ENCODE measurements at places on chromosomes 1 and 21. TPM values are rescaled to one million over a fixed set of nuclear protein-coding genes. Genes with fewer than 3 reads are reported as not detected.

Gene KCNK2
- not detected for total RNA-seq

GRCh38 chr21:42775891-42776290 lies 103.4 kb downstream of the WDR4 start:
- H3K4me3 ChIP-seq, result no peak overlapping the region
- H3K36me3 ChIP-seq, result no peaks in the 10 kb centered on the region
- no peak overlapping the region for H3K27ac ChIP-seq
- H3K4me1 ChIP-seq, result no peaks in the 10 kb centered on the region
- no peak for DNase-seq

DNA sequence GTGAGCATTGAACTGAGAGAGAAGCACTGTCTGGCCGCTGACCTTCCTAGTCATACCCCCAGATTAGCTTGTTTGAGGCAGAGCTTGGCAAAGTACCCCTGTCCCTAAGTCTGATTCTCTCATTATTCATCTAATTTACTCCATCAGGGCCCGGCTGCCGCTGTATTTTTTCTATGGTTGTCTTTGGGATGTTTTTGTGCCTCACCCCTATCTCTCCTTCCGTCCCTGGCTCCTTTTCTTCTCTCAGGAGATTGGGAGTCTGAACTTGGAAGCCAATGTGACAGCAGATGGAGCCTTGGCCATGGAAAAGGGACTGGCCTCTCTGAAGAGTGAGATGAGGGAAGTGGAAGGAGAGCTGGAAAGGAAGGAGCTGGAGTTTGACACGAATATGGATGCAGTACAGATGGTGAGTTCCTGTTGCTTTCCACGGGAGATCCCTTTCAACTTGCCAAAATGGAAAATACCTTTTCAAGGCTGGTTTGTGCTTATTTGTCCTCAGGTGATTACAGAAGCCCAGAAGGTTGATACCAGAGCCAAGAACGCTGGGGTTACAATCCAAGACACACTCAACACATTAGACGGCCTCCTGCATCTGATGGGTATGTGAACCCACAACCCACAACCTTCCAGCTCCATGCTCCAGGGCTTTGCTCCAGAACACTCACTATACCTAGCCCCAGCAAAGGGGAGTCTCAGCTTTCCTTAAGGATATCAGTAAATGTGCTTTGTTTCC lies 53.9 kb downstream of the LAMC2 start:
- no peaks in the 10 kb centered on the region for H3K27me3 ChIP-seq
- H3K36me3 ChIP-seq, result no peaks in the 10 kb centered on the region
- no peak for DNase-seq
- H3K4me3 ChIP-seq, result no peak overlapping the region
- peaks cover 14% of the 10 kb centered on the region for H3K4me1 ChIP-seq

GRCh38 chr1:79151006-79151796 lies 144.7 kb upstream of the ADGRL4 start:
- no peak overlapping the region for H3K27ac ChIP-seq
- no peaks in the 10 kb centered on the region for H3K4me1 ChIP-seq
- no peaks in the 10 kb centered on the region for H3K36me3 ChIP-seq
- H3K4me3 ChIP-seq, result no peak overlapping the region
- DNase-seq, result no peak

- H3K27ac ChIP-seq, result no peak overlapping the region
- no peak overlapping the region for H3K4me3 ChIP-seq
- H3K4me1 ChIP-seq, result no peaks in the 10 kb centered on the region
- no peak for DNase-seq
Observed at GRCh38 chr1:166432655-166433054, 265.9 kb upstream of the FAM78B start.

DNA sequence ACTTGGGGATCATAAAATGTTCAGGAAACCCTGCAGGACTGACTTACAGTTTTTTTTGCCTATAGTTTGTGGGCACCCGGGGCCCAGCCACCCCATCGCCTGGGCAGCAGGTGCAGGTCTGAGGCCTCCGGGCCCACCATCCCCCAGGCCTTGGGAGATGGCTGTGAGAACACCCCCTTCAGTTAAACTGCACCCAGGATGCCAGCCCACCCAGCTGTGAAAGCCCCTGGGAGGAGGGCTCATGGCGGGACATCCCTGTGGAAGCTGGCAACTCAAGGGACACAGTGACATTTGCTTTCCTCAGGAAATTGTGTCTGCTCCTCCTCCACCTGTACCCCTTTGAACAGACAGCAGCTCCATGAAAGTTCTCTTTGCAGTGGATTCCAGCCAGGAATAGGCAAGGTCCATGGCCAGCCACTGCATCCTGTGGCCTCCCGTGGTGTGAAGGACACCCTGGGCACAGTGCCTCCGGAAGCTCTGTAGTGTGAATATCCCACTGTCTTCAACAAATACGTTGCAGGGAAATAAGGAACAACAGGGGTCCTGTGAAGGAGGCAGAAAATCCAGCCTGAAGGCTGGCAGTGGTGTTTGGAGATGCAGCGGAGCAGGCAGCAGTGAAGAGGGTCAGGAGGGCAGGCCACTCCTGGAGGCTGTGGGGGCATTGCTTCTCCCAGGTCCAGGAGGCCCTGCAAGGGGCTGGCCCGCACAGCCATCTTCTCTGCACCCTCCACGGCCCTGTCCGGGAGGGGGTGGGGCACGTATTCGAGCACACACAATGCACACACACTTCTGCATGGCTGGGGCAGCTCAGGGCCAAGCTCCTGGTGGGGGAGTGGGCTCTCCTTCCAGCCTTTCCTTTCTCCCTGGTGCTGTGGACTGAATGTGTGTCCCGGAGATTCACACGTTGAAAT lies 2.1 kb upstream of the OBSCN start:
- no peaks in the 10 kb centered on the region for H3K4me1 ChIP-seq
- peak; percentile 34 for DNase-seq
- H3K36me3 ChIP-seq, result no peaks in the 10 kb centered on the region

DNA sequence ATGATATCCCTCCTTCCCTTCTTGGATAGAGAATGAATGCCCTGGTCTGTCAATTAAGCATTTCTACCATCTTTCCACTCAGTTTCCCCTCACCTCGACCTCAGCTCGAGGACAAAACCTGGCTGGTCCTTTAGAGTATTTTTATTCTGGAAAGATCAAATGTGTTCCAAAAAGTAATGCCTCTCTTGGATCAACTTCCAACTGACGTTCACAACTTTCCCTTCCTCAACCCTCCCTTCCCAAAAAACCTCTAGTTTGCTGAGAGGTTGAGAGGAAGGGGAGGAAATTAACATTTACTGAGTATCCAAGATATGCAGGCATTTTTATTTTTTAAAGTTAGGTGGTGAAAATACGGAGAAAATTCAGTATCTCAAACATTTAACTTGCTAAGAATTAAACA lies 182.9 kb downstream of the TGFBR3 start:
- H3K27ac ChIP-seq, result no peak overlapping the region
- no peak overlapping the region for H3K4me3 ChIP-seq
- no peaks in the 10 kb centered on the region for H3K27me3 ChIP-seq
- no peak for DNase-seq

Gene ADAR
- 54.4 TPM for total RNA-seq

Gene XCL2
- not detected for total RNA-seq

- H3K36me3 ChIP-seq, result no peaks in the 10 kb centered on the region
- H3K27ac ChIP-seq, result no peak overlapping the region
- no peak overlapping the region for H3K4me3 ChIP-seq
- DNase-seq, result no peak
- no peaks in the 10 kb centered on the region for H3K4me1 ChIP-seq
Observed at GRCh38 chr1:238953448-238954010, 432.8 kb upstream of the CHRM3 start.
